ENCODE measurements at places on chromosomes 7 and 10.

DNA sequence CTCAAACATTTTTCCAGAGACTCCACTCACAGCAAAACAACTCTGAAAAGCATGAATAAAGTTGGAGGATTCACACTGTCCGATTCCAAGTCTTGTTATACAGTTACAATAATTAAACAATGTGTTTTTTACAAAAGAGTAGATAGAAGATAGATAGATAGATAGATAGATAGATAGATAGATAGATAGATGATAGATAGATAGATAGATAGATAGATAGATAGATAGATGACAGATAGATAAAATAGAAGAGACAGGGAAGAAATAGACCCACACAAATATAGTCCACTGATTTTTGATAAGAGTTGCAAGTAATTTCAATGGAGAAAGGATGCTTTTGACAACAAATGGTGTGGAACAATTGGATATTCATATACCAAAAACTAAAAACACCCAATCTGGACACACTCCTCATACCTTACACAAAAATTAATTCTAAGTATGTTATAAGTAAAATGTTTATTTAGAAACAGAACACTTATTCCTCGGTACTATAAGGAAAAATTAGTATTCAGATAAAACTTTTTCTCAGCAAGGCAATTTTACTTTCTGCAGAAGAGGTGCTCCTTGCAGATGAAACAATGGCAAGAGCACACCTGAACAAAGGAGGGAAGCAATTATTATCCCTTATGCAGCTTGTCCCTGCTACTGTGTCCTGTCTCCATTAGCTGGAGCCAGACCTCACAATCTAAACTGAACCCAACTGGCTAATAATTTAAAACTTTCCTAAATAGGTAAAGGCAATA is 5.7 kb upstream of the TAS2R39 start:
- DNase-seq, result no peak

DNA sequence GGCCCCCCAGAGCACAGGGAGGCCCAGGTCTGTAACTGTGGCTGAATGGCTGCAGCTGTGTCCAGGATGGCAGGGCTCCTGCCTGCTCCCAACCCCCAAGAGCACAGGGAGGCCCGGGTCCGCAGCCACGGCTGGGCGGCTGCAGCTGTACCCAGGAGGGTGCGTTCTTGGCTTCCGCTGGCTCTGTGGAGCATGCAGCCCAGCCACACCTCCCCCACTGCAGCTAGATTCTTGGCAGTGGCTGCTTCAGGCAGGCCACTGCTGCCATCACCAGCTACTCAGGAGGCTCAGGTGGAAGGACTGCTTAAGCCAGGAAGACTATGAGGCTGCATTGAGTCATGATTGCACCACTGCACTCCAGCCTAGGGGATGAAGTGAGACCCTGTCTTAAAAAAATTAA is 27.9 kb downstream of the C7orf25 start:
- peak; percentile 50 for DNase-seq

DNA sequence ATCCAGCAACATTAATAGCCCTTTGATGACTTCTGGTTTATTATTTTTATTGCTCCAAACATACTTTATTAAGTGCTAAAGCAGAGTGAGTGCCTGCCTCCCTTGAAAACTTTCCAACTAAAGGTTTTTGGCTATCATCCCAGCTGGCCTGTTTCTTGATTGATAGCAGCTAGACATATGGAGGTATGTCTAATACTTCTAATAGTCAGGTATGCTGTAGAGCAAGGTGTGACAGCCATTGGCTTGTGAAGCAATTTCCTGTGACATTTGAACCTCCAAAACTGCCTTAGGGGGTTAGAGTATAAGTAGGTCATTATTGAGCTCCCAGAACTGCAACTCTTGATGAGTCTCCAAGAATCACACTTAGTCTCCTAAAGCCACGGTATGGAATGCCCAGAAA is 55.8 kb downstream of the LOXL4 start:
- no peak for DNase-seq

DNA sequence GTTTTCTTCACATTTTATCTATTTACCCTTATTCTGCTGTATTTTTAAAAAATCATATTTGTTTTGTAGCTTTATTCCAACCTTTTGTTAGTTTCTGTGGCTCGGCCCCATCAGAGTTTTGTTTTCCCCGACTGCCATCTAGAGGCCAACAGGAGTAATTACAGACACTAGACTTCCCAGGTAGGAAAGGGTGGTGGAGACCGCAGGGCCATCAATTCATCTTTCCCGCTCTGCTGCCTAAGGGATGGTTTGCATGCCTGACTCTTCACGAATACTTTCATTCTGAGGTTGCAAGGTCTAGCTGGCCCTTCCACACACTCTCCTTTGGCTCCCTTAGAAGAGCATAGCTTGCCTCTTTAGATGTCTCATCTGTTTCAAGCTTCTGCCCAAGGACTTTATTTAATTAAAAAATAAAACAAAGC is 38.3 kb downstream of the LYZL2 start:
- no peak for DNase-seq

DNA sequence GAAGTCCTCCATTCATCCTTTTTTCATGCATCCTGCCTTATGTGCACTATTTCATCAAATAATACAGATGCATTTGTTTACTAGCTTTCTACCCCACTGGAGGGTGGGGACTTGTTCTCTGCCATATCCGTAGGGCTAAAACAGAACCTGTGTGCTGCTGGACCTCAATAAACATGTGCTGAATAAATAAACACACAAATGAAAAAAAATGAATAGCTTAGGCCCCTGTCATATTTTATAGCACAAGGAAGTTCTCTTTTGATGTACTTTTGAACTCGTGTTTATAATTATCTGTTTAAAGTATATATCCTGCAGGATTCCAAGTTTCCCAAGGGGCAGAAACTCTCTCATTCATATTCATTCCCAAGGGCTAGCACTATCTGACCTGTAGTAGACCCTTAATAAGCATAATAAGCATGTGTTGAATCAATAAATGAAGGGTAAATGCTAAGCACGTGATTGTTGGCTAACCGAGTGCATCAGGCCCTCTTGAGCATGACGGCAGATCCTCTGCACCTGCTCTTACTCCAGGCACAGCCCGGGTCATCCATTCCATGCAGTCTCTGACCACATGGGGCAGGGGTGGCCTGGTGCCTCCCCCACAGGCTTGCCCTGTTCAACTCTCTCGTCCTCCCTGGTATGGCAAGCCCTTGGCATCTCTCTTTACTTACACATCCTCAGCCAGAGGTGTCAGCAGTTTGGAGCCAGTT is 474.1 kb upstream of the ZMIZ1 start:
- DNase-seq, result no peak

DNA sequence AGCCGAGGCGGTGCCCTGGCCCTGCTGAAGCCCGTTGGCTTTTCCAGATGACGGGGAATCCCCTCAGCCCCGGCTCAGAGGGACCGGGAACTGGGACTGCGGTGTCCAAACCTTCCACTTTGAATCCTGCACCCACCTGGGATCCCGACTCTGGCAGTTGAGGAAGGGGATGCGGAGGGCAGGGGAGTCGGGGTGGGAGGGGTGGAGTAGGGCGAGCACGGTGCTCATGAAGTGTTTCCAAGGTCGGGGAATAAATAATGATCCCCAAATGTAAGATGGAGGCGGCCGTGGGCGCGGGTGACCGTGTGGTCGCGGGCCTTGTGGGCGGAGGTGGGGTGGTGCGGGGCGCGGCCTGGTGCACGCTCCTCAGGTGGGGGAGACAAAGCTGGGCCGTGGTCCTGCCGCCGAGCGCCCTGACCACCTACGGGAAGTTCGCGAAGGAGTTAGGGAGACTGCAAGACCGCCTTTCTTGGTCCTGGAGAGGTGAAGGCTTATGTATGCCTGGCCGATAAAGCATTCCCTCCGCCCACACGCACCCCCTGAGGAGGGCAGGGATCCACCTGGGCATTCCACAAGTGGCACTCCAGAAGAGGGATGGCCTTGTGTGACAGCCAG is 1.4 kb downstream of the MTURN start:
- no peak for DNase-seq

Data from HL-60 (cell line).